Spinal cord (tissue), 10 donors: ENCODE measurements at places on chromosomes 5 and 9. TPM values are rescaled to one million over a fixed set of nuclear protein-coding genes. Genes with fewer than 3 reads are reported as not detected.

DNA sequence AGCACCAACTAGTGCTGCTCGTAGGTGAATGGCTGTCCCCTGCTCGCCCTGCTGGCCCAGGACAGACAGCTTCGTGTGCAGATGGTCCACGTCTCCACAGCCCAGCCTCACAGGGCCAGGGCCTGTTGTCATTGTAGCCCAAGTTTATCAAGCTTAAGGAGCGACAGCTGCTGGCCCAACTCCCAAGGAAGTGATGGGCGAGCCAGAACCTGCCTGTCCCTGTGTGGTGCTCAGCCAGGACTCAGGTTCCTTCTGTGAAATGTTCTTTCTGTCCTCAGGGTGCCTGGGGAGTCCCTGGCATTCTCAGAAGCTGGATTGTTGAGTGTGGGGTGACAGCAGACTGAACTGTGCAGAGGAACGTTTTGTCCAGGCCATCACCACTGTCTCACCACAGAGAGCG, 16.4 kb downstream of the TRIP13 start:
- no peak for DNase-seq

DNA sequence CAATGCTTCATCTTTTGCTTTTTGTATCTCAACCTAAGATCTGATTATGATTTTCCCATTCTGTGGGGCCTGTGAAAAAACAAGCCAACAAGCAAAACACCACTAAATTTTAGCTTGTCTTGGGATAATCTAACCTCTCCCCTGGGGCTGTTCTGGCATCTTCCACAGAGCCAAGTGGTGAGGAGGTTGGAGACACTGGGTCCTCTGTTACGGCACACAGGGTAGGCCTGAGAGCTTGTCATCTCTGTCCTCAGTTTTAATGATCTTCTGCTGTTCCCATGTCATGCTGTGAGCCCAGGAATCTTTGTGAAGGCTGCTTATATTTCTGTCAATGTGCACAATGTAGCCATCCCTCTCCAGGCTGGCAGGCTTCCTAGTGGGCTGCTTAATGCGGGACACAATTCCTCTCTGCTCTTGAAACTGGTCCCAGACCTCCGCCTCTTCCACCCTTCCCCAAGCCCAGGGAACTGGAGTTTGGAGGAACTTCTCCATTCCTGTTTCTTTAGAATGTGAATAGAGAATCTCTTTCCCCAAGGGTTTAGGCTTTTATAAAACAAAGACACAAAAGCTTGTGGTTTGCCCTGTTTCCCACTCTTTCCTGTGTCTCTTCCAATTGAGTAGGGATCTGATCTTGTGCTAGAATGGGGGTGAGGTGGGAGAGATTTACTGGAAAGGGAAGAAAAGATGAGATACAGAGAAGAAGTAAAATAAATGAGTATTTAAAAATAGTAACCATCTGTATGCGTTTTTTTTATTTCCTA, 30.9 kb upstream of the SEMA6A start:
- peak; percentile 58 for DNase-seq

DNA sequence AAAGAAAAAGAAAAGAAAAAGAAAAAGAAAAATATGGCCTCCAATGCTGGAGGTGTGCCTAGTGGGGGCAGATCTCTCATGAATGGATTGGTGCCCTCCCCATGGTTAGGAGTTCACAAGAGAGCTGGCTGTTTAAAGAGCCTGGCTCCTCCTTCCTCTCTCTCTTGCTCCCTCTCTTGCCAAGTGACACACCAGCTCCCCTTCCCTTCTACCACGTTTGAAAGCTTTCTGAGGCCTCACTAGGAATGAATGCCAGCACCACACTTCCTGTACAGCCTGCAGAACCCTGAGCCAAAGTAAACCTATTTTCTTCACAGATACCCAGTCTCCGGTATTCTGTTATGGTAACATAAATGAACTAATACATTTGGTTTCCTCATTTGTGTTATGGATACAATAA, 14.4 kb upstream of the GALNT10 start:
- DNase-seq, result no peak

DNA sequence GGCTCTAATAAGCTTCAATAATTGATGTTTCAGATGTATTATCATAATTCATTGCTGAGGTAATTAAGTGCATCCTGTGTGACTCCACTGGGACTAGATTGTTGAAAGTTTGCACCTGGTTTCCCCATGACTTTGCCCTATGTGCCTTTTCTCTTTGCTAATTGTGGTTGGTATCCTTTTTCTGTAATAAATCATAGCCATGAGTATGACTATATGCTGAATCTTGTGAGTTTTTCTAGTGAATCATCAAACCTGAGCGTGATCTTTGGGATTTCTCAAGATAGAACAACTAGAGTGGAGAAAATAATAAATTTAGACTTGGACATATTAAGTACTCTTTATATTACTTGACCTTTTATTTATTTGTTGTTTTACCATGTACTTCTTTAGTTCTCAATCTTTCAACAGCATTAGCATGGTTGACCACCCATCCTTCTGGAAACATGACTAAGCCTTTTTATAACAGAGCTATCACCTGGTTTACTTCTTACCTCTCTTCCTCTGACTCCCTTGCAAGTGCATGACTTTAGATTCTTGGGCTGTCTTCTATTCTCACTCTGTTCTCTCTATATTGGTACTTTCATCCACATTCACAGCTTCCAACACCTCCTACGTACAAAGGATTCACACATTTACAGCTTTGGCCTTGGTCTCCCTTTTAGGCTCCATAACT, 239.6 kb upstream of the TAS2R1 start:
- no peak for DNase-seq

DNA sequence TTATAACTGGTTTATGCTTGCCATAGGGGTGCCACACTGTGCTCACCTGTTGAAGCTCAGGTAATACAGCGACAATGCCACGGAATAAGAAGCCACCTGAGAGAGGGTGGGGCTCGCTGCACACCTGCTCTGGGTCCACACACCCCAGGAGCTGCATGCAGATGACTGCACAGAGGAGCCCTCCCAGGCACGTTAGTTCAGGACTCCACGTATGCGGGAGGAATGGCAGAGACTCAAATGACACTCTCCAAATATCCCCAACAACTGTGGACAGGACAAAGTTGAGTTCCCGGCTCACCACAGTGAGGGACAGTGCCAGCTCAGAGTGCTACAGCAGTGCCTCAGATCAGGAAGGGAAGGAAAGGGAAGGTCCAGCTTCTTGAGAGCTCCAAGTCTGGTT, 5.8 kb upstream of the FCN1 start:
- no peak for DNase-seq

GRCh38 chr5:180274695-180275094, 17.2 kb downstream of the MAPK9 start:
- DNase-seq, result no peak

- no peak for DNase-seq
These were observed 114.7 kb upstream of the CXCL14 start for GRCh38 chr5:135693371-135693955.

GRCh38 chr5:67156976-67157583, 39.5 kb downstream of the CD180 start:
- no peak for DNase-seq

DNA sequence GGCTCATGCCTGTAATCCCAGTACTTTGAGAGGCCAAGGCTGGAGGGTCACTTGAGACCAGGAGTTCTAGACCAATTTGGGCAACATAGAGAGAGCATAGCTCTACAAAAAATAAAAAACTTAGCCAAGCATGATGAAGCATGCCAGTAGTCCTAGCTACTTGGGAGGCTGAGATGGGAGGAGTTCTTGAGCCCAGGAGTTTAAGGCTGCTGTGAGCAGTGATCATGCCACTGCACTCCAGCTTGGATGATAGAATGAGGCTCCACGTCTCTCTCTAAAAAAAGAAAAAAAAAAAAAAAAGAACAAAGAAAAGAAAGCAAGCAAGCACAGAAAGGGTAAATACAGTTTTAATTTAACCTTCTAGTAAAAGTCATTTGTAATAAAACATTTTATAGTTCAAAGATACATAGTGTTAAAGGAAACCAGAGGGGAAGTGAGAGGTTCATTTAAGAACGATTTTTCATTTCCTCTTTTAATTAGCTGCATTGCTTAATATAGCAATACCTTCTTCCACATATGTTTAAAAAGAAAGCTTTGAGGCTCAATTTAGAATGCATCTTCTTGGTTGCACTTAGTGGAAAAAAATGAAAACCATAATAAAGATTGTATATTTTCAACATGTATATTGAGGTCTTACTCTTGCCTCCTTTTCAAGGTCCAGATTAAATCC, 14.9 kb downstream of the GAPT start:
- no peak for DNase-seq

DNA sequence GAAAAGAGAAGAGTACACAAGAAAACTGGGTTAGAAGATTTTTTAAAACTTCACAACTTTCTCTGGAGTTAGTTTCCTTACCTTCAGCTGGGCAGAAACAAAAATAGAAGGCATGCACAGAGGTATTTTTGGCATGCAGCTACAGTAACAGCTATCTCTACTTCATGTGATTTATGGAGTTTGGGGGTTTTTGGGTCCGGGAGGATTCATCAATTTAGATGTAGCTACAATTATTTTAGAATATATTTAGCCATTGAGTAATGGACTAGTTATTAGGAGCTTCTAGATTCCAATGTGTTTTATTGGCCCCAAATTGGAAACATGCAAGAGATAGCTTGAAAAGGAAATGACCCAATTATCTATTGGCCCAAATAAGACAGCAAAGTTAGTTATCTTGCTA, 91.6 kb upstream of the TNFAIP8 start:
- DNase-seq, result no peak

DNA sequence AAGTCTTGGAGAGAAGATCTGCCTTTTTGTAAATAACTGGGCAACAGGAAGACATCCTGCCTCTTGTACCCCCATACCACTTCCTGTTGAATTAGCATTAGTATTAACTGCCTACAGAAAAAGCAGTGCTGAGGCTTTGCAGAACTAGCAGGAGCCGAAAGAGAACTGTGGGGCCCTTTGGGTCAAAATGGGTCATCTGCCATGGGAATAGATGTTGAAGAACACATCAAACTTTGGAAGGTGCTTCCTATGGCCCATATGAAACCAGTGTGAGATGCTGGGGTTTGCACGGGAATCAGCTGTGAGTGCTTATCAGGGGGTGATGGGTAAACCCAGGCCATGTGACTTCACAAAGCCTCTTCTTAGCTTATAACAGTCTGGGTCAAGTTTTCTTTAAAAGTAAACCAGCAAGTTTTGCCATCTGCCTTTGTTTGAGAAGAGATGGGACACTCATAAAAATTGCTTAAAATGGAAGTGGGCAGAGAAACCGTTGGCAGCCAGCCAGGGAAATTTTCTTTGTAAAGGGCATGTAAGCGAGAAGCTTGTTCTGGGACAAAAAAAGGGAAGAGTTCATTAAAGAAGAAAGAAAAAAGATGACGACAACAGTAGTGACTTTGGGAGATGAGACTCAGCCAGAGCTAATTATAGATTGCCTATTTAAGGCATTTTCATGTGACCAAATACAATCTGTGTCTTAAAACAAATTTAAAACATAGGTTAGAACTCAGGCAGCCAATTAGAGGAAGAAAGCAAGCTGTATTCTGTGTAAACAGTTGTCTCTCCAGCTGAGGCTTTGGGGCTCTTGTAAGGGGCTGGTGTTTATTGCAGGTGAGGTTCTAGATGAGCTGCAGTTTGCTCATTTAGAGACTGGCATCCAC, 4.4 kb downstream of the SLC25A25 start:
- DNase-seq, result no peak

DNA sequence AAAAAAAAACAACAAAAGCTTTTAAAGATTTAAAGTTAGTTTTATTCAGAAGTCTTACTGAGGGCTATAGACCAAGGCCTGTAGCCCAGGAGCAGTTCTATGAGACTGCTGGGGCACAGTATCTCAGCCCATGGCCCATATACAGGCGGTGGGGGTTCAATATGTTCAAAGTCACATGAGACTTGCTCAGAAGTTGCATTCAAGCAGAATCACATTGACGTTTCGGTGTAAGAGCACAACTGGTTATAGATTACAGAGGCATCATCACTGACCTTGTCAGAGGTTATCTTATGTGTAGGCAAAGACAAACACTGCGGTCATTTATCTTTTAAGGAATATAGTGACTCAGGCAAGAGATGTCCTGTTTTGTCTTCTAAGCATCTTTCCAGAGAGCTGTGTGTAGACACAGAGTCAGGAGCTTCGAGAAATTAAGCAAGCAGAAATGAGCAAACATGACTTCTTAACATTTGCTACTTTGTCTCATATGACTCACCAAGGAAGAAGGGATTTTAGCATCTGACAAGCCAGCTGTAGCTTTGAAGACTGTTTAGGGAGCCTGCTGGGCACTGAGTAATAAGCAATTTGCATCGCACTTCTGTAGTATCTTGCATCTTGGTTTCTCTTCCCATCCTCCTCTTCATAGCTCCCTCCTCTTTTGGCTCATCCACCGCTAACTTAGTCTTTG, 12.9 kb upstream of the F2RL1 start:
- DNase-seq, result no peak

DNA sequence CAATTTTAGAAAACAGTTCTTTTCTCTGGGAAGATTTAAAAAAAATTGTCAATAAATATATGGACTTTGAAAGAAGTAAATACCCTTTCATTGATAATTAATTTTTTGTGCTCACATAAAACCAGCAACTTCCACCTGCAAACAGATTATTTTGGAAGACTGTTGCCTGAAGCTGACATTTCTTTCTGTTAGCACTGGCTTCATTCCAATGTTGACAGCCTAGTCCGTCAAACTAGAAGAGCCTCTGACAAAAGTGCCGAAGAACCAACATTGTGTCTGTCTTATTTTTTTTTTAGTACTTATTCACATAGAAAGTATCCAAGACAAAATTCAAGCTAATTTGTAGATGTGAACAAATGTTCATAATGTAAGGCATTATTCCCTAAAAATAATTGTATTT, 108.6 kb upstream of the TMEM161B start:
- no peak for DNase-seq

DNA sequence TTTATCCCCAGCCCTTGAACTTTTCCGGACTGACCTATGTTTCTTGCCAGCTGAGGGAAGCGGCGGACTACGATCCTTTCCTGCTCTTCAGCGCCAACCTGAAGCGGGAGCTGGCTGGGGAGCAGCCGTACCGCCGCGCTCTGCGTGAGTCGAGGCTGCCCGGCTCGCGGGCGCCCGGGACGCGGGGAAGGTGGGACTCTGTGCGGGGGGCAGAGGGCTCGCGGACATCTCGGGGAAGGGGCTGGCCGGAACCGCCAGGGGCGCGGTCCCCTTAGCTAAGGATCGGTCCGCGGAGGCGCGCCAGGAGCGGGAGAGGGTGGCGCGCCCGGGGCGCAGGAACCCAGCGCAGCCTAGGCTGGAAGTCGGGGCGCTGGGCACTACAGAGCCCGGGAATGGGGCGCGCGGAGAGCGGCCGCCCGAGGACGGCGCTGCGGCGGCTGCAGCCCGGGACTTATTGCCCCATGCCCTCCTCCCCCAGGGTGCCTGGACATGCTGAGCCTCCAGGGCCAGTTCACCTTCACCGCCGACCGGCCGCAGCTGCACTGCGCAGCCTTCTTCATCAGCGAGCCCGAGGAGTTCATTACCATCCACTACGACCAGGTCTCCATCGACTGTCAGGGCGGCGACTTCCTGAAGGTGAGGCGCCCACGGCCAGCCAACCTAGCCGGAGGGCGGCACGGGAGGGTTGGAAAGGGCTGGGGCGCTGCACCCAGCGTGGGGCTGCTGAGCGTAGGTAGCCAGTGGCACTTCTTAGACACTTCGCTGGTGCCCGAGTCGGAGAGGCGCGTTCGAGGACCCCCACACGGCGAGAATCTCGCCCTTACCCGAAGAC, 922 bp downstream of the CRHBP start:
- DNase-seq, result no peak

The CARD9 gene
- total RNA-seq, result 2.3 TPM

The GPR107 gene
- 24.8 TPM for total RNA-seq

The SURF2 gene
- 10.7 TPM for total RNA-seq

The DAB2IP gene
- total RNA-seq, result 16.6 TPM

The IL7R gene
- total RNA-seq, result 1.3 TPM

The LCN15 gene
- total RNA-seq, result not detected

The LCN6 gene
- total RNA-seq, result not detected
